G401 (cell line): ENCODE measurements at places on chromosomes 13 and 19.

DNA sequence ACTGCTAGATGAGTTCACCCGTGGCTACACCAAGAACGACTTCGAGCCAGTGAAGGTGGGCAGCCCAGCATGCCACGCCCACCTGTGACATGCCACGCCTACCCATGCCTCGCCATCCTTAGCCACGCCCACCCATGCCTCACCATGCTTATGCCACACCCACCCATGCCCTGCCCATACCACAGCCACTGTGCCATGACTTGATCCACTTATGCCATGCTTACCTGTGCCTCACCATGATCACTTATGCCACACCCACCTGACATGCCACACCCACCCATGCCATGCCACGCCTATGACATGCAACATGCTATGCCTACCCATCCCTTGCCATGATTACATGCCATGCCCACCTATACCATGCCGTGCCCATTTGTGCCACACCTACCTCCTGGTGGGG, 12.9 kb upstream of the USE1 start:
- DNase-seq: no peak

DNA sequence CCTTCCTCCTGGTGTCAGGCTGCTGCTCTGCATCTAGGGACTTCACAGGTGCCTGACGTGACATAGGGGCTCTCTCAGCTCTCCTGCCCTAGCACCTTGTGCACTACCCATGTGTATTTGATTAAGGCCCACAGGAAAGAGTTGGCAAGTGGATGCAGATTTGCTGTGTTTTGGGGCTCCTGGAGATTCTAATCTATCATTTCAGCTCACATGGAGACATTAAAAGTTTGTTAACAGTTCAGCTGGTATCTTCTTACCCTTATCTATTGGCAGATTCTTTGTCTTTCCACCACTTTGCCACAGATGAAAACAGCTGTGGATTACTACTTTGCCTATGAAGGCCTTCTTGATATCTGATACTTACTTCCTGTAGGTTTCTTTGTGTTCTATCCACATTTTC, 41.9 kb downstream of the WASF3 start:
- DNase-seq: no peak

- DNase-seq: no peak
Observed at GRCh38 chr13:29324601-29325000, 270.9 kb downstream of the SLC7A1 start.

DNA sequence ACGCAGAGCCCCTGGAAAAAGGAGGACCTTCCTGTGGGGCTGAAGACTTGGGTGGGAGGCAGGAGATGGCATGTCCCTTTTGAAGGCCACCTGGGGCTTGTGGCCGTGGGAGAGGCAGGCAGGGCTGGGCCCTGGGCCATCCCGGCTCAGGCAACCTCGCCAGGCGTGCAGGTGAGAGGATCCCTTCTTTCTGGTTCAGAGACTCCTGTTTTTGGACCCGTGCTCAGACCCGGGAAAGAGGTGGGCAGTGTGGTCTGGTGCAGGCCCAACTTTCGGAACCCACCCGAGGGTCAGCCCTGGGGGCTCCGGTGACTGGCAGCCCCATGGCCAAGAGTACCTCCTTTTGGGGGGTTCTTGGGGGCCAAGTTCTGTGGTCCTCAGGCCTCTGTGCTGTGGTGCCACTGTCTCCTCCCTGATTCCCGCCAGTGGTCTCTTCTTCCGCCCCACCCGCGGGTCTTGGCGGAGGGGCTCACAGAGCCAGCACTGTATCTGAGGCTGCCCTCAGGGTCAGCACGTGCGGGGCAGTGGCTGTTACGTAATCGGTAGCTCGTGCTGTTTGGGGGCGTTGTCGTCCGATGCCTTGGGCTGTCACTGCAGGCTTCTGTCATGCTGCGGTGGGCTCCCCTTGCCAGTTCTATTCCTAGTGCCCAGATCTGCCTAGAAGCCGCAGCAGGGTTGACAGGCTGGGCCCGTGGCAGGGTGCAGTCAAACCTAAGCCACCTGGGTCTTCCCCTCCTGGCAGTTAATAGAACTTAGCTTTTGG, 42.7 kb downstream of the KDM4B start:
- DNase-seq: peak; percentile 55

- no peak for DNase-seq
Observed at GRCh38 chr19:33283589-33283988, 18.7 kb downstream of the CEBPA start.

- no peak for DNase-seq
Observed at GRCh38 chr13:103876571-103876970, 810.4 kb upstream of the SLC10A2 start.

GRCh38 chr19:51227326-51227725, 2.4 kb downstream of the CD33 start:
- DNase-seq: no peak

DNA sequence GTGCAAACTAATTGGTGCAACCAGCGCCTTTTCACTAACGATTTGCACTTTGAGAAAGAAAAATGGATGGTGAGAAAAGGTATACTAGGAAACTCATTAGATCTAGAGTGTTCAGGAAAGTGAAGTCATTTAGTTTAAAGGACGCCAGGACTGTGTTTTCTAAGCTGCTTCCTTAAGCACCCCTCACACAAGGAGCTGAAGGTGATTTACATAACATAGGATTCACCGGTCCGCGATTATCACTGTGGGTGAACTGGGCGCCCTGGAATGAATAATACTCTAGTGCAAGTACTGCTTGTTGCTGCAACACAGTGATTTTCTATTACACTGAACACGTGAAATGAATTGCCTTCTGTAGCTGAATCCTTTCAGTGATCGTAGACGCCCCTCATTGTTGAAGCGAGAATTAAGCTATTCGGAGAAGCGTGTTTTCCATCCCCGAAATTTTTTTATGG, 2.6 kb upstream of the MAB21L1 start:
- DNase-seq: peak; percentile 82
